Muscle of back (tissue), 13 donors: ENCODE measurements at places on chromosomes 3 and 15.

- DNase-seq, result no peak
Measured at GRCh38 chr3:171347301-171348039, 112.7 kb downstream of the TNIK start.

GRCh38 chr3:107024551-107025026 lies 352.6 kb upstream of the CCDC54 start:
- DNase-seq, result peak; percentile 22

- DNase-seq, result no peak
Measured at GRCh38 chr3:35708394-35709271, 69.3 kb downstream of the ARPP21 start.

DNA sequence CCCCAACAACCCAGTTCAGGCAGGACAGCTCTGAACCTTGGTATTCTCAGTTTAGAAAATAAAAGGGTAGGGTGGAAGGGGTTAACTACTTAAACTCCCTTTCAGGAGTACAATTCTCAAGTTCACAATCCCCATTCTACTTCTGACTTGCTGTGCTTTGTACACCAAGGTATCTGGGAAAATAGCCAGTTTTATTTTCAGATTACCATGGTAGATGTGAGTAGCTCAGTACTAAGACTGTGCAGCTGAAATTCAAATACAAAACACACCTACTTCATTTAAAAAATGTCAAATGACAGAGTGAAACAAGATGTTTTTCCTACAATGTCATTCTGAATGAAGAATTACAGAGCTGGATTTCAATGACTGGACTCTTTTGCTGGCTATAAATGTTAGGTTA lies 27.4 kb downstream of the SLC7A14 start:
- no peak for DNase-seq

- DNase-seq, result no peak
Measured at GRCh38 chr15:60184579-60184978, 180.5 kb downstream of the FOXB1 start.

DNA sequence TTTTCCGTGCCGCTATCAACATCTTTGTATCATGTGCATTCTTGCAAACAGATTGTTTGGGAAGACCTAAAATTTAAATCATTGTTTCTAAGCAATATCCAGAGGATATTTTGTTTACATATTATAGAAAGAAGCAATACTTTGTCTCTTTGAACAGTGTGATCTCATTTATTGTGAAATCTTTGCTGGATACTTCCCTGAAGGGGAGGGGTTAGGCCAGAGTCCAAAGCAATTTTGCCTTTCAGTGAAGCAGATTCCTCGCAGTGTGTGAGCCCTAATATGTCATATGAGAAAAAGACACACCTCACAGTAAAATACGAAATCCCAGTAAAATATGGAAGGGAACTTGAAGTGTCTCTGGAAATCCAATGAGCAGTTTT lies 158.7 kb upstream of the SLCO3A1 start:
- DNase-seq, result peak; percentile 83

DNA sequence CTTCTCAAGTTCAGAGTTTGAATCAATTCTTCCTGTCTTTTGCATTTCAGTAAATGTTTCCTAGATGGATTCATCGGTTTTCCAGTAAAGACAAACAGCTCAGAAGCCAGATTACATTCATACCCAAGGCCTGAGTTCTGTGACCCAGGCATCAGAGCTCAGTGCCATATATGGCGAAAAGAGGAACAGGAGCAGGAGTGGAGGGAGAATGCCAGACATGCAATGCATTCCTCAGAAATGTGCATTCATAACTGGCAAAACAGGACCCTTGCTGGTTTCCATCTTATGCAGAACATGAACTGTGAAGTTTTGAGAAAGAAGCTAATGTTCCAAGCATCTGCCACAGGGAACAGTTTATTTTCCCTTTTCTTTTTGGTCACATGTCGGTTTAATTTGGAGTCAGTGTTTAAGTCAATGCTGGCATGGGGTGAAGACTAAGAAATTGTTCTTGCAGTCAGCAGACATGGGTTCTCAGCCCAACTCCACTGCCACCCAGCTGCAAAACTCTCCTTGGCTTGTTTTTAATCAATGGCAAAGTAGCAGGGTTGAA lies 116.5 kb downstream of the LPP start:
- peak; percentile 48 for DNase-seq

DNA sequence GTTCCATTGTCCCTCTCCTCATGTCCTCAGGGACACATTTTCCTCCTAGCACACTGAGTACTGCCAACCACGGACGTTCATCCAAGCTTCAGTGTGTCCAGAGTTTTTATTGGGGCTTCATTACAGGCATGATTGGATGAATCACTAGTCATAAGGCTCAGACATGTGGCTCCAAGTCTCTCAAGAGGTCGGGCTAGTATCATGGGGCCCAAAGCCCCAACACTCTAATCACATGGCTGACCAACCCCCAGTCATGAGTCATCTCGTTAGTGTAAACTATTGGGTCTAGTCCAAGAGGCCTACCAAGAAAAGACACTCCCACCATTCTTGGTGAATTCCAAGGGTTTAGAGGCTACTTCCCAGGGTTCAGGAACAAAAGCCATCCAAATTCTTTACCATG lies 4.4 kb downstream of the TERC start:
- DNase-seq, result no peak

GRCh38 chr3:37762698-37763097 lies 99.0 kb upstream of the CTDSPL start:
- no peak for DNase-seq

- no peak for DNase-seq
Measured at GRCh38 chr3:177979703-177980102, 556.5 kb upstream of the KCNMB2 start.

- DNase-seq, result no peak
Measured at GRCh38 chr3:151135541-151136337, 50.3 kb downstream of the MED12L start.

GRCh38 chr3:18902081-18902793 lies 246.1 kb upstream of the KCNH8 start:
- DNase-seq, result no peak

- peak; percentile 43 for DNase-seq
Measured at GRCh38 chr15:81363718-81364500, 10.1 kb downstream of the TMC3 start.

GRCh38 chr3:41216993-41217392 lies 17.7 kb downstream of the CTNNB1 start:
- DNase-seq, result no peak

DNA sequence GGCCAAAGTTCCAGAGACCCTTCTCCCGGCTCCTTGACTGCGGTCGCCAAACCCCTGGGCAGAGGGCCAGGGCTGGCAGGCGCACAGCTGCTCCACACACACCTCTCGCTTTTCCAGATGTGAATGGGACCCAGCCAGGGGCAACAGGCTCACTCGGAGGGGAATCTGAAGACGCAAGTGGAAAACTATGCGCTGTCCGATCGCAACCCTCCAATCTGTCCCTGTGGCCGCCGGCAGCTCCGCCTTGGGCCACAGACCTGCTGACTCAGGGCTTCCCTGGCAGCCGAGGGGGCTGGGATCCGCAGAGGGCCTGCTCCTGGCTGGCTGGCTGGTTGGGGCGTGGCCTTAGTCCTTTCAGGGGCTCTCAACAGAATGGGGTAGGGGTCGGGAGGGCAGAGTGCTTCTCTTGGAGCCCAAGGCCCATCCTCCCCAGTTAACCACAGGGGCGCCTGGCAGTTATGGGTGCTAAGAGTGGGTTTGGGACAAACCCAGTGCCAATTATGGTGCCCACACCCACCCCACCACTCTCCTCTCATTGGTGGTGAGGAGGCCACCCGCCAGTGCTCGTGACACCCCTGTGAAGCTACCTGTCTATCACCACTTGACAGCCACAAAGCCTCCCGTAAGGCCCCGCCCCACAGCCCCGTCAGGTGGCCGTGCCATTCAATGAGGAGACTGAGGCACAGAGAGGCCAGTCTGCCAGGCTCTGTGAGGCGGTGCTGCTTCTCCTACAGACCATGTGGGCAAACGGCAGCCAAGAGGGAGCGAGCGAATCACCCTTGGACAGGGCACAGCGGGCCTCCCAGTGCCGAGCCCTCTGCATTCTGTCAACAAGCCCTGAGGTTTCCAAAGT lies 53.8 kb downstream of the IQSEC1 start:
- DNase-seq, result peak; percentile 94

DNA sequence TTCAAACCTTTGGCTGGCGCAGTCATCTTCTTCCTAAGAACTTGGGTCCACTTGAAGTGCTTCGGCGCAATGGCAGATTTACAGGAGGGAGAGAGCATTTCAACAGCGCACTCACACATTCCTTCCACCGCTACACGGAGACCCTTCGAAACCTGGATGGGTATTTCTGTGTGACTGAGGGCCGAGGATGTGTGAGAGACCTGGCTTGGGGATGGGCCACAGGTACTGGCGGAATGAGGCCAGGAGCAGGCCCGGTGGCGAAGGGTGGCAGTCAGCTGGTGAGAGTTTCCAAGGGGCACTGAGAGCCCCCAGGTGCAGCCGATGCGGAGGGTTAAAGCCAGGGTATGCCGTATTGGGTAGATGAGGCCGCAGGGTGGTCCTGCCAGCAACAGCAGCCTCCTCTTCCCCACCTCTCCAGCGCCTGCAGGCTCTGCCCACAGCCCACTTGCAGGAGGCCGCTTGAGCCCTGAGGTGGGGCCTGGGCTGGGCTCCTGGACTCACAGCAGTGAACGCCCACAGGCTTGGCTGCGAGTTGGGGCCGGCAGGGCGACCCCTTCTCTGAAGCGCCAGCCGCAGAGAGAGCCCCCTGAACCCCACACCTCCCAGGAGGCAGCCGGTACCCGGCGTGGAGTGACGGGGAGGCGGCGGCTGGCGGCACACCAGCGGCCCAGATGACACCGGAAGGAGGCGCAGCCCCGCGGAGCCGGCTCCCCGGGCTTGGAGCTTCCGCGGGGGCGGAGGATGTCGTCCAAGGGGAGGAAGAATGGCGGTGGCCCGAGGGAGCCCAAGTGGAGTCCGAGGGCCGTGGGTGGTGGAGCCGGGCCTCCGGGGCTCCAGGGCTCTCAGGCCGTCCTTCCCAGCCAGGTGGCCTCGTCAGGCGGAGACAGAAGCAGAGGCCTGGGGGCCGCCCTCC lies 166.5 kb downstream of the NSMCE3 start:
- DNase-seq, result no peak

- DNase-seq, result peak; percentile 57
Measured at GRCh38 chr3:69309814-69310213, 76.1 kb downstream of the FRMD4B start.

DNA sequence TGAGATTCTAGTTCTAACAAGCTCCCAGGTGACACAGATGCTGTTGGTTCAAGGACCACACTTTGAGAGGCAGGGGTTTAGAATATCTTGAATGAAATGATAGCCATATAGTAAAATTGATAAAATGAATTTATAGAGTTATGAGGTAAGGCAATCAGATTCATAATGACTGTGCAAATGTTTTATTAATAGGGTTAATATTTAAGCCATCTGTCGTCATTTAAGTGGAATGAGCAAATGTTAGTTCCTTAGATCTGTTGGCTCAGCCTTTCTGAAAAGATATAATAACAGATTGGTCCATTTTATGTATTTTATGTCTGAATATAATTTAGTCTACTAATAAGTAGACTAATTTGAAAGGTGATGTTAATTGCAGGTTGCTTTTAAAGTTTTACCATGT lies 12.9 kb downstream of the REC114 start:
- no peak for DNase-seq

- DNase-seq, result no peak
Measured at GRCh38 chr15:48868536-48868935, 9.4 kb upstream of the EID1 start.

- DNase-seq, result peak; percentile 91
Measured at GRCh38 chr15:47293466-47294162, 423.7 kb upstream of the SEMA6D start.

- no peak for DNase-seq
Measured at GRCh38 chr15:81206018-81206417, 9.3 kb downstream of the IL16 start.

GRCh38 chr15:87871731-87872320 lies 384.7 kb downstream of the NTRK3 start:
- no peak for DNase-seq

GRCh38 chr3:14532691-14533456 lies 7.3 kb downstream of the GRIP2 start:
- no peak for DNase-seq

DNA sequence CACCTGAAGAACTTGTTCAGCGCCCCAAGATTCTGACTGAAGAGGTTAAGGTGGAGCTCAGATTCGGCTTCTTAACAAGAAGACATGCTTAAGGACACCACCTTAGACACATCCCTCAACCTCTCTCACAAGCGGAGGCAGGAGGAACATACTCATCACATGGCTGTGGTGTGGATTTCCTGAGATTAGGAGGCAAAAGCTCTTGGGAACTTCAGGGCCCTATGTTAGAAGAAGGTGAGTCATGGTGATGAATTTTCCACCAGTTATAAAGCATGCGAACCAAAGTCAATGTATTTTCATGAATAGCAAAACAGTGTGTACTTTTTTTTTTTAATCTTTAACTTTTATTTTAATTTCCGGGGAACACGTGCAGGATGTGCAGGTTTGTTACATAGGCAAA lies 212.2 kb upstream of the SUCLG2 start:
- no peak for DNase-seq

DNA sequence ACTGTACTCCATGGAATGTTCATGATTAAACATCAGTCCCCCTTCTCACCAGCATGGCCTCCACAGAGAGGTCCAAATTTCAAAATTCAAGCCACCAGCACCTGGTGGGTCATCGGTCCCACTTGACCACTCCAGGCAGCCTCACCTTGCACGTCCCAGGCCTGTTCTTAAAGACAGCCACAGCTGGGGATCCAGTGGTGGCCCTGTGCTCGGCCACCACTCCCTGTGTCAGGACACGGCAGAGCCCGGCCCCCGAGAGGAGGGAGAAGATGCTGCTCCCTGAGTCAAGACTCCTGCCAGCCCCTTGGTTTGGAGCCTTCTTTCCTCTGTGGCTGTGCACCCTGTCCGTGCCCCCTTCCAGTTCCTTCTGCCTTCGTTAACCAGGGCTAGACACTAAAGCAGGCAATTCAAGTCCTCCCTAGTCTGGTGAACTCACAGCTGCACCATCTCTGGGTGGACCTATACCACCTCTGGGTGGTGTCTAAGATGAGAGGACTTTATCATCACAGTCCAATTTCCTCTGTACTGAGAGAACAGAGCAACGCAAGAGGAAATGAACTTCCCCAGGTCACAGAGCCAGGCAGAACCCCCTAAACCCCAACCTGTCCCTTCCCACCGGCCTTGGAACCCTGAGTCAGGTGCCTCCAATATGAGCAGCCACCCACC lies 97.1 kb downstream of the MEGF11 start:
- DNase-seq, result no peak

GRCh38 chr3:150239766-150240165 lies 168.3 kb upstream of the TSC22D2 start:
- no peak for DNase-seq

DNA sequence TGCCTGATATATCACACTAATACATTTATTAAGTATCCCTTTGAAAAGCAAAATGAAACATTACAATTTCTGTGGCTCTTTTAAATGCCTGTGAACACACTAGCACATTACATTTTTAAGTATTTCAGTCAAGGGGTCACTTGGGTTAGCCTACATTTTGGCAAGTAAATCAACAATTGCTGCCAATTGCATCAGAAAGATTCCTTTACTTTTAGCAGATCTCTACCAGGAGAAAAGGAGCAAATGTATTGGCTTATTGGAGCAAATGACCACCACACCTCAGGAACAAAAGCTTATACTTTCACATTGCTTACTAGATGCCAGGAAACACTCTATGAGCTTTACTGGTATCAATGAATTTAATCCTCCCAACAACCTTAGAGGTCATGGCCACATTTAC lies 947.1 kb downstream of the FHIT start:
- no peak for DNase-seq
